ENCODE measurements at places on chromosomes 3 and 15.

DNA sequence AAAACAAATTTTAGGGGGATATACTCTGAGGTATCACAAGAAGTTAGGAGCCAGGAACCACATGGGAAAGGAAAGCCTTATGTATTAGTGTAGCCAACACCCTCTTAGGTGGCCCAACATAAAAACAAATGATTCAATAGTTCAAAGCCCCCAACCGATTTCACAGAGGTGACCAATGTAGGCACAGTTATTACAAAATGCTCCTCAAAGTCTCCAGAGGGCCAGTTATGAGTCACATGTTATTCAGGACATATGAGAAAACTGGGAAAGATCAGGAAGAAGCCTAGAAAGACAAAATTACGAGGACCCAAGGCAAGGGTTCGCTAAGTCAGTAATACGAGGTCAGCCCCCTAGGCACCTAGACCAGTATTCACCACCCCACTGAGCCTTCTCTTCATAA, 29.9 kb upstream of the FBN1 start:
- DNase-seq, result no peak

- no peak for DNase-seq
Observed at GRCh38 chr3:120749843-120750242, 7.3 kb downstream of the GTF2E1 start.

DNA sequence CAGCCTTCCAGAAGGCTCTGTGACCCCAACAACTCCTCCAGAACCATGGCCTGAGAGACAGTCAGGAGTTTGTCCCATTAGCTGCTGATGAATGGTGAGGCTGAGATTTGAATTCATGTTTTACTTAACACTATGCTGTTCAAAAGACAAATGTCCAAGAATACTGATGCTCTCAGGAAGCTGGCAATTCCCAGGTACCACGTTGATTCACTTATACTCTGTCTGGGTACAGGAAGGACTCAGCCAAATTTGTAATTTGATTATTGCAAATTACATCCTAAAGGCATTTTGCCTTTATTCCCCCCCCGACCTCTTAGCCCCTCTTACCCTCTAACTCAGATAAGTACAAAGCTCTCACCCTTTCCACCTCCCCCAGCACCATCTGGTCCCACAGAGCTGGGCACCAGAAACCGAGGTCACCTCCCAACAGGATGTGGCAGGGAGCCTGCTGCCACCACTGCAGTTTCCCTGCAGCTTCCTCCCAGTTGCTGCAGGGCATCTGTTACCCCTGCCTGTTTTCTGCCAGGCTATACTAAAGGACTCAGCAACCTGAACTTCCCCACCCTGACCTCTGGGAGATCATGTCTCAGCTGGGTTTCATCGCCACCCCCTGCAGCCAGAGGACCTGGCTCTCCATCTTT, 33.6 kb downstream of the EAF1 start:
- no peak for DNase-seq

DNA sequence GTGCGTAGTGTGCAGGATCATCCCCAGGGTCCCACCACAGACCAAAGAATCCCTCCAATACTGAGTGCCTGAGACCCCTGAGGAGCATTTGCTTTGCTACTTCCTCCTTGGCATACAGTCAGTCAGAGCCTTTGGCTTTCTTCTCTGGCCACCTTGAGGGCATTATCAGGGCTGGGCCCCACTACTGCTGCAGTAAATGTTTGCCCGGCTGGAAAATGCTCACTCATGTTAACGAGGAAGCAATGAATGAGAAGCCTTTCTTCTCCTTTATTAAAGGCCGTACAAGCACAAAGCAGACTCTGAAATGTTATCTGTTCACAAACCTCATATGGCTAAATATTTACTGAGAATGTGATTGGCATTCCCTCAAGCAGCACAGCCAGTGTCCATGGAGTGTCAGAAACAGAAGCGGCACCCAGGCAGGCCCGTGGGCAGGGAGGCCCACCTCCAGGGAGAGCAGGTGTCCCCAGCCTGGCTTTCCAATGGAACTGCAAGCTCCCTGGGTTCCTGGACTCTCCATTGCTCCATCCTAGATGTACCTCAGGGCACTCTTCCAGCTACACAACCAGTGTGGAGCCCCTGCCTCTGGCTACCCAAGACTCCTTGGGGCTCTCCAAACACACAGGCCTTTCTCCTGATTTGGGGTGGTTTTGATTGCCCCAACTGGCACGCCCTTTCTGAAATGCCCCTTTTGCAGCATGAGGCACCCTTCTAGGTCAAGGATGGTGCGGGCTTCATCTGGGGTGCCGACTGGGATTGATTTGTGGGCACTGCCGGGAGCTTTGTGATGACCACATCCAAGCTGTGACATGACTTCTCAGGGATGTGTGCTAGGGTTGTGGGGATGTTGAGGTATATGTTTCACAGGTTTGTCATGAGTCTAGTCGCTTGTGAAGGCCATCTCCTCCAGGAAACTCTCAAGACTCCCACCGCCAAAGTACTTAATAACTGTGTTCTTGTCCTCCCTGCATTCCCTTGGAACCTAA, 195.6 kb downstream of the FAM43A start:
- DNase-seq, result no peak

DNA sequence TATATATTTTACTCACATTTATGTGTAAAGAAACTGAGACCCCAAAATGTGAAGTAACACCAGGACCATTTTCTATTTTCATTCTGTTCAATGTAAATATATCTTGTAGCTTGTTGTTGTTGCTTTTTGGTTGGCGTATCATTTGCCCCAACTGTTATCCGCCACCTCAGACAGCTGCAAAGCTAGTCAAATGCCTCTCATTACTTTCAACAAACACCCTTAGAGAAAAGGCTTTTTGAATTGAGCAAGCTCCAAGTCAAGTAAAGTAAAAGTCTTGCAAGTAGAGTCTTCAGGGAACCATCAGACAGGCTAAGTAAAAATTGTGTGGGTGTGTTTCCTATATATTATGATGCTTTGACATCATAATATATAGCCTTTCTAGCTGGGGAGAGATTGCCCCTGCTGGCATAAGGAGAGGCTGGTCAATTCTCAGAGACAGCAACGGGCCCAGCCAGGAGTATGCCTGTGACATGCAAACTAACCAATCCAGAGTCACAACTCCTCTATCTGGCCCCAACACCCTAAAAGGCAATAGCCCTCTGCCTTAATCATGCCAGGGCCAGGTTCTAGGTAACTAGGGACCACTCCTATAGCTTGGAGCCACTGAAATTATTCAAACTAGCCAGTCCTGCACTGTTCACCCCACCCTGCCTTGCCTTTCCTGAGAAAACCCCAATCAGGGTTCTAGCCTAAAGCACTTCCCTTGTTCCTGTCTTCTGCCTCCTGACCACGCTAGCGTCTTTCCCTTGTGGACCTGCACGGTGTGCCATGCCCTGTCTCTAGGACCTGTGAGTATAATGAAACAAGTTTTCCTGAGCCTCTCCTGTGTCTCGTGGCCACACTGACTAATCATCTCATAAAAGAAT, 75.6 kb downstream of the RAD18 start:
- DNase-seq, result no peak

GRCh38 chr3:49277383-49277775, 347 bp upstream of the C3orf62 start:
- no peak for DNase-seq

DNA sequence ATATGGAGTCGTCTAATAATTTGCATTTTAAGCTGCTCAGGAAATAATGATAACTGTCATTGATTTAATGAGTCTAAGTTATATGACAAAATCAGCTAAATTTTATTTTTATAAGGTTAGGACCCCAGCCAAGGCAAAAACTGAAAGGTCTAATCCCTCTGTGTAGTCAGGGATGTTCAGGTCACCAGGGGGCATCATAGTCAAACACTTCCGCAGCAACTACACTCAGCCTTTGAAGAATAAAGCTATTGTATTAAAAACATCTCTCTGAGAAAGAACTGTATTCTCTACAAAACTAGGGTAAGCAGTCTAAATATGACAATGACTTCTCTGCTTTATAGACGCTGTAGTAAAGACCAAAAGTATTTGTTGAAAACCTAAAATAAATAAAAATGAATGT, 15.0 kb downstream of the INTS14 start:
- no peak for DNase-seq

All from neuronal stem cell (in vitro differentiated cells).